OCI-M1 (cell line): ENCODE measurements at places on chromosomes 11 and 22.

DNA sequence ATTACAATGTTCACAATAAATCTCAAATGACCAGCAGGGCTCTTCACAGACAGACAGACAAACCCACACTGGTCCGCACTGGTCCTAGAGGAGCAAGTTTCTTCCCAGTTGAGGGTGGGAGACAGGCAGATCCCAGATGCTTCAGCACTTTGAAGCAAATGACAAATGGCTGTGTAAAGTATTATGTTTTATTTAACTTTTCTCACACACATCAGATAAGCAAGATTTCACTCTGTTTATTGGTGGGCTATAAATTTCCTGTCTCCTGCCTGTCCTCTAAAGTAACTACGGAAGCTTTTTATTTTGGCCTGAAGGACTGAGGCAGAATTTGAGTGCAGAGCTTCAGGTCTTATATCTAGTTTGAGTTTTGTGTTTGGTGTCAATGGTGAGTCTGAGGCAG lies 174.7 kb upstream of the MTNR1B start:
- no peak for DNase-seq

- peak; percentile 64 for DNase-seq
These were observed 4.9 kb upstream of the SLCO2B1 start for GRCh38 chr11:75145972-75146519.

- DNase-seq, result peak; percentile 16
These were observed 64.1 kb upstream of the LMO1 start for GRCh38 chr11:8327761-8328192.

- no peak for DNase-seq
These were observed 61.7 kb downstream of the ME3 start for GRCh38 chr11:86610559-86611341.

GRCh38 chr11:104105155-104105554 lies 58.8 kb downstream of the PDGFD start:
- no peak for DNase-seq

DNA sequence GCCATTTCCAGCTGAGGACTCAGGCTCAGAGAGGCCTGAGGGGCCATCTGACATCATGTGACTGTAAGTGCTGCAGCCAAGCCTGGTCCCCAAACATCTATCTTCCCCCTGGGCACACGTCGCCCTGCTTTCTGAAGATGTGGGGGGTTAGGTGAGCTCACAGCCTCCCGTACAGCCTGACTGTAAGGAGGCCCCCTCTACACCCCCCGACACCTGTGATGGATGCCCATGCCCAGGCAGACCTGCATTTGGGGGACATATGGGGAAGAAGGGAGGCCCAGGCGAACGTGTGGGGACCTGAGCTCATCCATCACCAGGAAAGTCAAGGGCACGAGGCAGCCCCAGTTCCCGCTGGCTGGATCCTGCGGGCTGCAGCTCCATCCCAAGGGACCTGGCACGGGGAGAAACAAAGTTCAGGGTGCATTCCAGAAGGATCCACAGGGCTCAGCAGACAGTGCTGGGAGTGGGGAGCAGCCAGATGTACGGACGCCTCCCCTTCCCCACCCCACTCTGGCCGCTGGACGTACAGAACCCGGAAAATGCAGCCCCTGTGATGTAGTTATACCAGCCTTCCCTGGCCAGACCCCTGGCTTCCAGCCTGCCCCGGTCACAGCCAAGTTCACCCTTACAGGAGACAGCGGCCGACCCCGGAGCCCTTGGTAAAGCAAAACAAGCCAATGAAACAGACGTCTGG lies 1431.4 kb downstream of the BRD1 start:
- no peak for DNase-seq

DNA sequence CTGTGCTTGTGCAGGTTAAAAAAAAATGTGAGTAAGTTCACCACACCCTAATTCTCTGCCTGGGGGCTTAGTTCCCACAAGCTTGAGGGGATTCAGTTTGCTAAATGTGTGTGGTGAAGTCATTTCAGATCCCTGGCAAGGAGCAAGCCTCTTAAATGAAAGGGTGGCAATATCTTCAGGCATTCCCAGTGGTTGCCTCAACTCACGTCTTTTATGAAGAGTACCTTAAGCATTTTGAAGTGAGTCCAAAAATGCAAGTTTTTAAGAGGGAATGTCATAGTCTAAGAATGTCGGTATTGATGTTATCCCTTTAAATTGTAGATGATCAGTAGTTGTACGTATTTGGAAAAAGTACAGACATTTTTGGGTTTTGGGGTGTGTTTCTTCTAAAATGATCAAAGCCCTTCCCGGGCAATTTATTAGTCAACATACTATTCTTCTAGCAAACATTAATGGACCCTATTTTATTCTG lies 4.9 kb downstream of the TCP11L1 start:
- no peak for DNase-seq

- peak; percentile 83 for DNase-seq
These were observed 125.3 kb downstream of the APOL5 start for GRCh38 chr22:35842954-35843353.

DNA sequence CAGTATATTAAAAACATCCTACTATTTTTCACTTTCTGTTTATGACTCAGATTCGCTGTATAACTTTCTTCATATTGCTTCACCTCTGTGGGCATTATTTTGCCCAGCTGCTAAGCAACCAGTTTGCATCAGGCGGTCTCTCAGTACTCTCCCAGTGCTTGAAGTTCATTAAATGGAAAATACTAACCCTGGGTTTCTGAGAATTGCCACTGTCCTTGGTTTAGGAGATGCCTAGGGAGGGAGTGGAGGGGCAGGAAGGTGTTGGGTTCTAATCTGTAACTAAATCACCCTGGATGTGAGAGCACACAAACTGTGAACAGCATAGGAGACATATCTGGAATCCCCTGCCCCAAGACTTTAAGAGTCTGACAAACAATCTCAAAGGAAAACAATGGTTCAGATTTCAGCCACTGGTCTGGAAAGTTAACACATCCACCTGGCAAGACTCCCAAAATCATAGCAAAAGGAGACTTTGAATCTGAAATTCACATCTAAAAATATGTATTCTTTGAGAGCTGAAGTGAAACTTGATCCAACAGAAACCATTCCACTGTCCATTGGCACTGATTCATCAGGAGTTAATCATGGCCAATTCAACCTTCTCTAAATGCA lies 540.0 kb downstream of the SOX6 start:
- peak; percentile 77 for DNase-seq

- DNase-seq, result no peak
These were observed 599.8 kb downstream of the DLG2 start for GRCh38 chr11:85027346-85027745.

DNA sequence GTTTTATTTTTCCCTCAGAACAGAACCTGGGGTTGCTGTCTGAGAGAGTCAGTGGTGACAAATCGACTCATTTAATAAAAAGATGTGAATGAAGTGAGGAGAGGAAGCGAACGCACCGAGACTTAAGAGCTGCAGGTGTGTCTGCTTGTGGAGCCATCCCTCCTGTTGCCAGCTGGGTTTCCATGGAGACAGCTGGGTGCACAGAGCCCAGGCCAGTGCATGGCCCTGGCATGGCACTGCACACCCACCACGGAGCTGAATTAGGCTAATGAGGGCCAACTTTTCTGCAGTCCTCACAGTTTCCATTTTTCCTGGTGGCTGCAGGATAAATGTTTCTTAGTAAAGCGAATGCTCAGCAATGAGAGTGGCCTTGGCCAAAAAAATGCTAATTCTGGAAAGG lies 750.2 kb downstream of the OPCML start:
- no peak for DNase-seq

DNA sequence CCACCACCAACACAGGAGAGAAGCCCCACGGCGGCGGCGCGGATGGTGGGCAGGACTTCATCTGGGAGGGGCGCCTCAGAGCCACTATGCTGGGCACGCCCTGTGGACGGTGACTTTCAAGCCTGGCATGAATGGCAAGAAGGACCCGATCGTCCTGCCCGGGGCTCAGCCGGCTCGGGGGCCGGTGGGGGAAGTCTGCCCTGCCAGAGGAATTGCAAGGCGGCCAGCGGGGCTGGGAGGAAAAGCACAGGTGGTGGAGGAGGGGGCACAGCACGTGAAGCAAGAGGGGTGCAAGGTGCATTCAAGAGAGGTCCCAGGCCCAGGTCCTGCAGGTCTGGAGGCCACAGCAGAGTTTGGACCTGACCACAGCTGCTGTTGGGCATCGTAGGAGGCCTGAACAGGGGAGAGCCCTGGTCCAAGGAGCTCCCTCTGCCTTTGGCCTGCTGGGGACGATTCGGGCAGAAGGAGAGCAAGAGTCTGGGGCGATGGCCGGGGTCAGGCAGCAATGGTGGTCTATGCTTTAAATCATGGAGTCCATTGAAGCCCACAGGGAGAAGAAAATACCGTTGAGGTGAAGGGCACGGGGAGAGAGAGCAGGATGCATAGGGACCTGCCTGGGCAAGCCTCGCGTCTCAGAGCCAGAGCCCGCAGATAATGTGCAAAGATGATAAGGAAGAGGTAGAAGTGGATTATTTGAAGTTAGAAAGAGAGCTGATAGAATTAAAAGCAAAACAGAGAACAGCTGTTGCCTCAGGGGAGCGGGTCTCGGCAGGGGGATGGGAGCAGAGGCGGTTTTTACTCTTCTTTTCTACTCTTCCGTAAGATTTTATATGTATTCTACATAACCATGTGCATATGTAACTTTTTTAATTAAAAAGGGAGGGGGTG lies 82.6 kb upstream of the SHISAL1 start:
- DNase-seq, result no peak

DNA sequence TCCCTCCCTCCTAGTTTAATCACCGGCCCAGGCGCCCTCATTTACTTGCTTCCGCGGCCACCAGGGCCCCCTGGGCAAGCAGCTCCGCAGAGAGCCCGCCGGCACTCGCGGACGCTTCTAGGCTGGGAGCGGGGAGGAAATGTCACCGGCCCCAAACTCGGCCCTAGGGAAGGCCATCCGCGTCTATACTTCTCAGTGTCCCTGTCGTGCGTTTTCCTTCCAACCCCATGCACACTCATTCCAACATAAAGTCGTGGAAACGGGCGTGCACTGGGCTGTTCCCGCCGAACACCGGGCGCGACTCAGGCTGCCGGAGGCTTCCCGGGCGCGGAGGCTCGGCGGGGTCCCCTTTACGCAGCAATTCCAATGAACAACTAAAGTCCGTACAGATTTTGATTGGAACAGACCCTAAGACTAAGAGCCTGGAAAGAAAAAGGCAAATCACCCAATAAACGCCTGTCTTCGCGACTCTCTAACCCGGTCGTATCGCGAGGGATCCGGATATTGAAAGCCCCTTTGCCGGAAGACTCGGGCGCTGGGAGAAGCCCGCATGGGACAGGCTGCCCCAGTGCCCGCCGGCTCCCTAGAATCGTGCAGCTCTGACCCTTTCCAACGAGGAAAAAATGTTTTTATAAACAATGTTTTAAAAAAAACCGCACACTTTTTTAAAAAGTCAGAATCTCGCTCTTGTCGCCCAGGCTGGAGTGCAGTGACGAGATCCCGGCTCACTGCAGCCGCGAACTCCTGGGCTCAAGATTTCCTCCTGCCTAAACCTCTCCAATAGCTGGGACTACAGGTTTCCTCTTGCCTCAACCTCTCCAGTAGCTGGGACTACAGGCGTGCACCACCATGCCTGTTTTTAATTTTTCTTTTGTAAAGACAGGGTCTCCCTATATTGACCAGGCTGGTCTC lies 1.3 kb upstream of the BARX2 start:
- no peak for DNase-seq

DNA sequence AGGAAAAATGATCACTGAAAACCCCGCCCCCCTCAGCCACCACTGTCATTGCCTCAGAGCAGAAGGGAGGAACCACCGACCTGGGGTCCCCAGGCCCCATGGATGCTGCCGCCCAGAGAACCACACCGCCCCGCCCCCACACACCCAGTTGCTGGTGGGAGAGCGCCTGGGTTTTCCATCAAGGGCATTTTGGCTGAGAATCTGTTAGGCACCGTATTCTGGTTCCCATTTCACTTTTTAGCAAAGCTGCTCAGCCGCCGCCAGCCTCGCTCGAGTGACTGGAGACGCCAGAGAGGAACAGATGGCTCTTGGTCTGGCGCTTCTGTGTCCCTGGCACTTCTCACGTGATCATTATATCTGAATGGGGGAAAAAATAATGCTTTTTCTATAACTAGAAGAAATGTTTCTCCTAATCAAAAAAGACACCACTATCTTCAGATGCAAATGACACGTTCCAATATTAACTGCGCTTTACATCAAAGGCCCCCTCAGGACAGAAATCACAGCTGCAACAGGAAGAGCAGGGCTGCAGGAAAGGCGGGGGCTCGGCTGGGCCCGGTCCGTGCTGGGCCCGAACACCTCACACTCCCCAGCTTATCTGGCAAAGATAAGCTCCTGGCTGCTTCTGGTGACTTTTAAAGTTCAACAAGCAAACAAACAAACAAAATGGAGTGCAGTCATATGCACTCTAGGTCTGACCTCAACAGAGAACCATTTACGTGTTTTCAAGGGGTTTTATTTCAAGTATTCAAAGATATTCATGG lies 149.8 kb downstream of the MPPED1 start:
- no peak for DNase-seq

DNA sequence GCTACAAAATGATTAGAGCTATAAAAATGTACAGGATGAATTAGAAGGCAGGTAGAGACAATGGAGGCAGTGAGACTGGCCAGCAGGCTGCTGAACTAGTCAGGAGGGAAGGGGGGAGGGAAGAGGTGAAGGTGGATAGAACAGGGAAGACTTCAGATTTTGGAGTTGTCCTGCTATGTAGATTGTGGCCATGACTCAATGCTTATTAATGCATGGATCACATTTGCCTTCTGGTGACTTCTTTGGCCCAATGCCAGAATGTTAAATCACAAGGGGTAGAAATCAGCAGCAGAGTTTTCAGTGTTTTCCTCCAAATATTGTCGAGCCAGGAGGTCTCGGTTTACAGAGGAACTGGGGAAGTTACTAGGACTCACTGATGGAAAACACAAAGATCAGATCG lies 346.6 kb downstream of the AASDHPPT start:
- DNase-seq, result no peak

DNA sequence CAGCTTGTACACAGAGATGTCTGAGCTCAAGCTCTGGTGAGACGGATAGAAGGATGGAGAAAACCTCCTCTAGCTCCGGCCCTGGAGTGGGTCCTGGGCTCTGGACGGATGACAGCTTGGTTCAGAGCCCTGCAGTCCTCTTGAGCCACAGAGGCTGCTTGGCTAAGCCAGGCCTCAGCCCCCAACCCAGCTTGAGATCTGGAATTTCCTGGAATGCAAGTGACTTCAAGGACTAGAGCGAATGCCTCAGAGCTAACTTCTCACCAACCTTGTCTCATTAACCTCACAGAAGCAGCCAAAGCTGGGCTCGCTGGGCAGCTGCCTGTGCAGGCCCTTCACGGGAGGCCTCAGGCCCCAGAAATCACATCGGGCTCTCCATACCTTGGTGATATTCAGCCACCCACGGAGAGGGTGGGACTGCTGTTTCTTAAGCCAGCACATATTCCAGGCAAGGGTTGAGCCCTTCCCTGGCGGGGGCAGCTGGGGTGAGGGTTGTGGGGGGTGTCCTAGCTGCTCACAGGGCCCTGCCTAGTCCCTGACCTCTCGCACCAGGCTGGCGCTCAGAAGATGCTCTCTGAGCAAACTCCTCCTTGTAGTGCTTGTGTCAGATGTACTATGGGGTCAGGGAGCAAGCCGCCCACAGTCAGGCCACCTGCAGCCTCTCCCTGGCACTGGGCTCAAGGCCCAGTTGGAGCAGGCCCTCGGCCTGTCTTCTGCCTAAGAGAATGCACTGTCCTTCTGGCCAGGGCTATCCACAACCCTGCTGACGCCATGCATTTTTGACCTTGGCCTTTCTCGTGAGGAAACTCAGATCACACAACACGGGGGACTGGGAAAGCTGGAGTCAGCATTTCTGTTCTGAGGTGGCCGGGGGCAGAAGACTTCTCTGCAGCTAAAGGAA lies 73.6 kb upstream of the TTLL12 start:
- DNase-seq, result no peak

- DNase-seq, result peak; percentile 89
These were observed 23.9 kb downstream of the MYO7A start for GRCh38 chr11:77151804-77152509.

GRCh38 chr11:96324912-96325311 lies 18.1 kb downstream of the MAML2 start:
- no peak for DNase-seq

- peak; percentile 80 for DNase-seq
These were observed at the start of gene LPXN for GRCh38 chr11:58575377-58576020. Gene LPXN (minus strand): TSS chr11:58575856. CDS start chr11:58575772, 84 bp downstream.
